ENCODE measurements at places on chromosomes 6 and 20.

DNA sequence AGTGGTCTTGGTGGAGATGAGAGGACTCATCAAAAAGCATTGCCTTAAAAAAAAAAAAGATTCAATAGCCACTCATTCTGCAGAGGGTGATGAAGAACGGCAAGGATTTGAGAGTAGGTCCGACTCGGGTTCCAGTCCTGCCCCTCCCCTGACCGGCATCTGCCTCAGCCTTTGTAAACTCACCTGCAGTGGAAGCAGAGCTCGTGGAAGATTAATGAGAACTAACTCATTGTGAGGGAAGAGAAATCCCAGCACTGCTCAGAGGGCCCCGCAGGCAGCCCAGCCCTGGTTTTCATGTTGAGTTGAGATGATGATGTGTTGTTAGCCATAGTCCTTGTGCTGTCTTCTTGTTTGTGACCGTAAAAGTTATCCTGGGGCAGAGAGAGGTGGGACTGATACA lies 59.4 kb downstream of the GCNT2 start:
- no peak for DNase-seq

DNA sequence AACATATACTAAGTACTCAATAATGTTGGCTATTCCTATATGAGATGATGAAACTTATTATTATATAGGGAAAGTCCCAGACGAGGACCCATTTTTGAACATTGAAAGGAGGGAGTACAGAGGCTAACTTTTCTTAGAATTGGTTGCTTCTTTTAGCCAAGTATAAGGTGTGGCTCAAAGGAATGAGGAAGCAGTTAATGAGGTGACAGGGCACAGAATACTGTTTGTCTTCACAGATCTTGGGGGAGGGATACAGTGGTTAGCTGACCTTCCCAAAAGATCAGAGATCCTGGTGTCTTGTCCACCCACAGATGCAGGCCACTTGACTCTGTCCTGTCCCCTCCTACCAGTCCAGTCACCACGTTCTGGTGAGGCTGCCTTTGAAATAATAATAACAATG lies 67.8 kb upstream of the EPB41L1 start:
- no peak for DNase-seq

GRCh38 chr20:4412216-4412615 lies 309.5 kb upstream of the PRND start:
- DNase-seq = no peak

GRCh38 chr6:166286839-166287271 lies 21.3 kb downstream of the PRR18 start:
- DNase-seq = peak; percentile 37

GRCh38 chr20:37640600-37641561 lies 52.9 kb upstream of the CTNNBL1 start:
- no peak for DNase-seq

- DNase-seq = no peak
Observed at GRCh38 chr20:56249956-56250355, 1.4 kb downstream of the MC3R start.

GRCh38 chr6:32177183-32177787 lies 920 bp upstream of the RNF5 start:
- no peak for DNase-seq

DNA sequence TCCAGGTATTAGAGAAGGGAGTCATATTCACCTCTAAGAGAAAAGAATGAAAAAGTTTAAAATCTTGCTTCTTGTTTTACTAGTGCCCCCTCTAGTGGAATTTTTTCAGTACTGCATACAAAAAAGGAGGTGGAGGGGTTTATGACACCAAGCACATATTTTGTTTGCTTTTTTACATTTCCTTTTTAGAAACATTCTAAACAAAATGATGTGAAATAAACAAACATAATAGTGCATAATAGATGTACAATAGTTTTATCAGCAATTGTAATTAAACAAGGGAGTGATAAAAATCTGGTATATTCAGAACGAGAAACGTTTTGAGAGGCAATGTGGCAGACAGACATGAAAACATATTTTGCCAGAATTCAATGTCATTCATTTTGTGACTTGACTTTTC lies 111.0 kb upstream of the TFAP2D start:
- DNase-seq = peak; percentile 30

- DNase-seq = no peak
Observed at GRCh38 chr6:124977067-124977908, 15.1 kb downstream of the RNF217 start.

DNA sequence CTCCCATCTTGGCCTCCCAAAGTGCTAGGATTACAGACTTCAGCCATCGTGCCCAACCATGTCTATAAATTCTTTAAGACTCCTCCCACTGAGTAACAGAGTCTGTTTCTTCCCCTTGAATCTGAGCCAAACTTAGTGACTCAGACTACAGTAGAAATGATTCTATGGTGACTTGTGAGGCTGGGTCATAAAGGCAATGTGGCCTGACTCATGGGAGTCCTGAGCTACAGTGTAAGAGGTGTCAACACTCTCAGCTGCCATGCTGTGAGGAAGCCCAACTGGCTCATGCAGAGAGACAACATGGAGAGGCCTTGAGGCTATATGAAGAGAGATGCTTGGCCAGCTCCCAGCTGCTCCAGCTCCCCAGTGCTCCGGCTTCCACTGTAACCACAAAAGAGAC lies 5.2 kb upstream of the NRSN2 start:
- no peak for DNase-seq

GRCh38 chr20:45218636-45219035 lies 2.5 kb upstream of the SEMG2 start:
- no peak for DNase-seq

DNA sequence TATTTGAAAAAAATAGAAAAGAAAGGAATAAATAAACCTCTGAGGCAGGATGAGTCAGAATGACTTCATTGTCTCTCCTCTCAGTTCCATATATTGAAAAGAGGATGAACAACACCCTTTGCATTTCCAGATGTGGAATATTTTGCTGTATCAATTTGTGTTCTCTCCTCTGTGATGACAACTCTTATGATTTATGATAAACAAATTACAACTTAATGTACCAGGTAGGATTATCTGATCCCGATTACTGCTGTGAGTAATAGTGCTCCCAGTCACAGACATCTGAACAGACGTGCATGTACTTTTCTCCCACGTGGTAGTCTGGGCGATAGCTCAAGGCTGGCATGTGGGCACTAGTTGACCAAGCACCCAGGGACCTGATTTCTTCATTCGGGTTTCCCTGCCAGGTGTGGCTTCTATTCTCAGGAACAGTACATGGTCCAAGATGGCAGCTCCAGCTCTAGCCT lies 142.1 kb upstream of the SULF2 start:
- DNase-seq = no peak

DNA sequence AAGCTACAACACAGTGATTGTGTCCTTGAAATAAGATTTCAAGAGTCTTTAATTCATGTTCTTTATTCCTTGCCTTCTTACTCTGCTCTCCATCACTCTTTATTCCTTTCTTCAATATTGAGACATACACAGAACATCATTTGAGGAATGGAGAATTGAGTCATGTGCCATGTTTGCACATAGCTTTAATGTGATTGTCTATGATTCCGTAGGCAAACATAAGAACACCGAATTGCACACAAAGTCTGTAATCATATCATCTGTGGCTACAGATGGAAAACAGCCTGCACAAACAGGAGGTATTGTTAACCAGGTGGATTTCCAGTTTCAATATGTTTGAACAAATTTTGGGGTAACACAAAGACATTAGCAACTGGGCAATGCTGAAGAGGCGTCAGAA lies 571.6 kb upstream of the GJE1 start:
- no peak for DNase-seq

GRCh38 chr20:49945701-49946477 lies 9.7 kb downstream of the RNF114 start:
- DNase-seq = no peak

DNA sequence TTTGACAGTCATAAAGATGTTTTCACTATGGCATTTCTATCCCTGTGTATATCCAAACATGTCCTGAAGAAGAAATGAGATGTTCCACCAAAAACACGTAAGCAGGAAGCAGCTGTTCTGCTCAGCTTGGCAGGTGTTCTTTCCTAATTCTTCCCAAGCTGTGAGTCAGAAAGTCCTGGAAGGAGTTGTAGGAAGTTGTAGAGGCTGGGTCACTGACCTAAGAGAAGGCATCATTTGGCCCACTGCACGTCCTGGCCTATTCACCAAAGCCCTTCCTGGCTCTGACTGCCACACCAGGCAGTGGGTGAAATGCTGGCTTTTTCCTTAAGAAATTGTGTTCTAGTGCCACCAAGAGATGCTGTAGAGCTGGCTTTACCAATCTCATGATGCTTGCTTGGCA lies 40.3 kb downstream of the STX11 start:
- DNase-seq = no peak

DNA sequence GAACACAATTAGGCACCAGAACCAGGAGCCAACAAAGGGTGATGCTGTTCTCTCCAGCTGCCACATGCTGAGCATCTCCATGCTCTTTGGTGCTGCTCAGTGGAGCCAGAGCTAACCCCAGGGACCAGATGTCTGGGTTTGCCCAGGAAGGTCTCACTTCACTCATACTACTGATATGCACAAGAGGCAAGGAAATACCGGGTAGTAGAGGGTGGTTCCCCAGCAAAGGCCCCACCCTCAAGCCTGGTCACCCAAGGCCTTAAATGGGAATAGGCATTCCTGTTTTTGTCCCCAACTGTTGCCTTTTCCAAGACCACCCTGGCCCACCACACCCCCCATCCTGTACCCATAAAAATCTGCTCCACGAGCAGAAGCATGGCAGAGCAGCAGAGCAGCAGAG lies 204.5 kb upstream of the TAB2 start:
- DNase-seq = no peak

GRCh38 chr6:38264605-38265004 lies 375.1 kb downstream of the BTBD9 start:
- DNase-seq = no peak

GRCh38 chr6:49979584-49979983 lies 10.2 kb upstream of the DEFB113 start:
- DNase-seq = no peak

DNA sequence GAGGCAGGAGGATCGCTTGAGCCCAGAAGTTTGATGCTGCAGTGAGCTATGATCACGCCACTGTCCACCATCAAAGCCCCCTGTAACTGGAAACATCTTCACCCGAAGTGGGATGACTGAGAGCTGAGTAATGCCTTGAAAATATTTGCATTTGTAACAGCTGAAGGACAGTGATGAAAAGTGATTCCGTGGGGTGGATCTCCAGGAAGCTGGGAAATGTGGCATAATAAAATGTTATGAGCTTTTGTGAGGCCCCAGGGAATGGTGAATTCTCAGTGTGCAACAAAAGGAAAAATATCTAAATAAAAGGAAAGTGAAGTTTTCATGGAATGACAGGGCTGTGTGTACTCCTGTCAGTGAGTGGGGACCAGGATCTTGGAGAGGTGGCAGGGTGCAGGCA lies 92.0 kb downstream of the JAG1 start:
- DNase-seq = no peak

DNA sequence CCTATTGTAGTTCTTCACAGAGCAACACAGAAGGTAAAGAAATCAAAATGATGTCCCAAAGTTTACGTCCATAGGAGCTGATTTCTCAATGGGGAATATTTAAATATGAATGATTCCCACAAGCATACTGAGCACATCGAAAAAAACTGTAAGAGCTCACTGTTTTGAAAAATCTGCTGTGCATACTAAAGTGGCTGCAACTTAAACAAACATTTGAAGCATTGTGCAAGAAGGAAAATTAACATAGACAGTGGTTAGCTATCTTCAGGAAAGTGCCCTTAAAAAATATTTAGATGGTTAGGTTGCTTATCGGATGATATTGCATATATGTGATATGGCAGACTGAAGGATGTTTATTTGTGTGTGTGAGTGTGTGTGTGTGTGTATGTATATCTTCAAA lies 747.6 kb downstream of the RFPL4B start:
- no peak for DNase-seq

DNA sequence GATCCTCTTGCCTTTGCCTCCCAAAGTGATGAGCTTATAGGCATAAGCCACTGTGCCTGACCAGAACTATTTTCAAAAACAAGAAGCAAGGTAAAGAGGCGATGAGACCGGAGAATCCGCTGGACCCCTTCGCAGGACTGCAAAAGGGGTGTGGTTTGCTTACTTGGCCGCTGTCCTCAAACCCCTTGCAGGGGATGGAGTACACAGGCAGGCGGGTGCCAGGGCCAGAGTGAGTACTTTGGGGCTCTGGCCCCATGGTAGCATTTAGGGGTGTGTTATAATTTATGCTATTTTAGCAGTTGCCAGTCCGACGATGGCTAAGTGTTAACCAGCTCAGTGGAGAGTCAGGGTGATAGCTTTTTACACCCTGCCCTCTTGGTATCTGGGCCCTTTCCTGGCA lies 1454.9 kb downstream of the HACE1 start:
- no peak for DNase-seq

GRCh38 chr6:41262401-41262800 lies 24.1 kb downstream of the TREM1 start:
- DNase-seq = no peak

- no peak for DNase-seq
Observed at GRCh38 chr6:5205877-5206850, 54.6 kb downstream of the LYRM4 start.

DNA sequence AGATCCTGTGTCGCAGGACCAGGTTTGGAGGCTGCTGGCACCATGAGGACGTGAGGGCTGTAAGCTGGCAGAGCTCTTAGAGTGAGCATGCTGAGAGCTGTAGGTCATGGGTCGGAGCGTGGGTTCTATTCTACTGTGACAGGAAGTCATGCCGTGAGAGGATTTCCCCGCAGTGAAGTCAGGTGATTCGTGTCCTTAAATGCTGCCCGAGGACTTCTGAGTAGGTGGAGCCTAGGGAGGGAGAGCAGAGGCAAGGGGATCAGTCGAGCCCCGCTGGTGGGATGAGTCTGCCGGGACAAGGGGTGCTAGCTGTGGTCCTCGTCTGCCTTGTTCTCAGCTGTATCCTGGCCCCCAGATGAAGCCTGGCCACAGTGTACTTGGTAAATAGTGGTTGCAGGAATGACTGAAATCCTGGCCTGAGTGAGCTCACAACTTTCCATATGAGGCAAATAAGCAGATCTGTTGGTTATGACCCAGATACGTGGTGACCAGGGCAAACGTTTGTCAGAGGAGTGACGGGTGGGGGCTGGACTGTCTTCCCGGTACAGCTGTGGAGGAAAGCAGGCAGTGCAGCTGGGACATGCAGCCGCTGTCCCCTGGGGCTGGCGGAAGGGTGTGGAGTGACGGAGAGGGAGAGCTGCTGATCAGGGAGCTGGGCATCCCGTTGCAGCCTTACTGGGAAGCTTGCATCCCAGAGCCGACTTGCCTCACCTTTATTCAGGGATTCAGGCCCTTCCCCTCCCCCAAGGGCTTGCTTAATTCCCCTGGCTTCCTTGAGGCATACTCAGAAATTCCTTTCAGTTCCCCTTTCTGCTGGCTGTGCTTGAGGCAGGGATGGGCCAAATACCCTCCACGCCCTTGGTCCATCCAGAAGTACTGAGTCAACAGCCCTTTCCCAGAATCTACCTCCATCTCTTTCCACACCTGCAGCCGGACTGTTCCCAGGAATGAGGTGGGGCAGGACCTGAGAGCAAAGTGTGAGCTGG lies 250.9 kb upstream of the RREB1 start:
- DNase-seq = no peak
